ENCODE measurements at places on chromosomes 5 and 9.

GRCh38 chr9:137318602-137319001, 16.5 kb upstream of the NRARP start:
- DNase-seq = no peak

- DNase-seq = no peak
These were observed 16.7 kb upstream of the IQGAP2 start for GRCh38 chr5:76386360-76386759.

DNA sequence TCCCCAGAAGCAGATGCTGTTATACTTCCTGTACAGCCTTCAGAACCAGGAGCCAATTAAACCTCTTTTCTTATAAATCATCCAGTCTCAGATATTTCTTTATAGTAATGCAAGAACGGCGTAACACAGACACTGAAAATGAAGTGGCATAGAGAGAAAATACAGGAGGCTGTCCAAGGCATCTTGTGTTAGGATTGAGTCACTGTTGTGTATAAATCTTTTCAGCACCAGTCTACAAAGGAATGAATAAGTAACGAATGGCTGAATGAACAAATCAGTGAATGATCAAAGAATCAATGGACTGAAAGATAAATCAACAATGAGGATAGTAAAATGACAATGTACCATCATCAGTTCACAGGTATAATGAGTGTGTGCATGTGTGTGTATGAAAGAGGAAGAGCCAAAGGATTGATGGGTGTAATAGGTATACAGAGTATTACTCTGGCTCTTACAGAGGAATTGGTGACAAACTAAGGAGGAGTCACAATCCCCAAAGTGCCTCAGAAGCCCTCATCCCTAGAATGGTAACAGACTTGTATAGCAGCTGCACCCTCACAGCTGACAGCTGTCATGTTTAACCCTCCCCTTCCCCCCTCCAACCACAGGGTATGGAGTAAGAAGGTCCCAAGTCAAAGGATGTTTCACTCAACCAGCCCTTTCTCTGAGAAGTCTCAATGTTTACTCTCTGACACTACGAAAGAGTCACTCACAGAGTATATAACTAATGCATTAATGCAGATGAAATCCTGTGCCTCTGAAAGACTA, 29.8 kb upstream of the MIER3 start:
- DNase-seq = no peak

GRCh38 chr9:88813638-88814209, 177.5 kb upstream of the S1PR3 start:
- no peak for DNase-seq

DNA sequence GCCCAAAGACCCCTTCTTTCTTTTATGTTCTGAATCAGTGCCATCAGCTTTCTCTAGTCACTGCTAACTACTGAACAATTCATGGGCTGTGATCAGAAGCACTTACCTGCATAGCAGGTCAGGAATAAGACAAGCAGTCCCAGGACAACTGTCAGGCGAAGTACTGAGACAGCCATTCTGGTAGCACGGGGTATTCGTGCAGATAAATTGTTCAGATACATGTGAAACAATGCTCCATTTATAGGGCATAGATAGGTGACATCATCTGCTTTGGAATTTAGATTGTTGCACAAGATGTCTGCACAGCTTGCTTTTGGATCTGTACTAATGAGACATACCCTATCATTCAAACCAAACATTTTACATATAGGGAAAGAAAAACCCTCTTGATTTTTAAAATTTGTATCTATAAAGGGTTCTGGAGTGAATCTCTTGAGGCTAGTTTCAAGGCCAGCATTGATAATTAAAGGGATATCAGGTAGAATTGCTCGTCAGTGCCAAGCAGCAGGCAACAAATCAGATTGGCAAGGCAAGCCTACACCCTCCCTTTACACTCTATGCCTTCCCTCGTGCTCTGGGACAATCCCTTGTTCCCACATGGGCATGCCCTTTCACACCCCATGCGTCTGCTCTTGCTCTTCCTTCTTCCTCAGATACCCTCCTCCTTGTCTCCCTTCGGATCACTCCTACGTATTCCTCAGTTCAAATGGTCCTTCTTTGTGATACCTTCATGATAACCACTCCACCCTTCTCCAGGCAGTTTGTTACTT, at the start of gene C5orf46:
C5orf46 (minus strand) TSS at position 213 of the 770 bp plus-strand sequence; CDS start at position 176, 37 bp downstream.
- DNase-seq = no peak

DNA sequence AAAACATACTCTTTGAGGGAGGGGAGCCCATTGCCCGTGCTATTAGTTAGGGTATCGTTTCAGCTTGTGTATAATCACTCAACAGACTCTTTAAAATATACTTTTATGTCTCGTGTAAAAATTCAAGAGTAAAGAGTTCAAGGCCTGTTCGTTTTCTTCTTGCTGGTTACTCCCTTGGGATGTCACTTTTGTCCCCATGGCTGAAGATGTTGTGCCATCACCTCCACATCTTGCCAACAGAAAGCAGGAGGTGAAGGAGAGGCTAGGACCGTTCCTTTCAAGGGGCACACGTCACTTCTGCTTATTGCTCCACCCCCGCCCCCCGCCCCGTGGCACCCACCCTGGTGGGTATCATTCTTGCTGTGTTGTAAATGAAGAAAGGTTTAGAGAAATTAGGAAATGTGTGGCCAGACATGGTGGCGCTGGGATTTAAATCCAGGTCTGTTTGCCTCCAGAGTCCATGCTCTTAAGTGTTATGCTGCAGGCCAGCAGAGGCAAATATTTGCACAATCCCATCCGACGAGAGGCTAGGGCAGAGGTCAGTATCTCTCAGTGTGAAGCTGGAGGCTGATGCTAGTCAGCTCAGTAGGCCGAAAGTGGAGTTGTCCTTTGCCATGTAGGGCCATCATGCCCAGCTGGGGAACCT, 3.0 kb downstream of the MLANA start:
- DNase-seq = no peak

GRCh38 chr5:76225336-76225735, 142.2 kb downstream of the SV2C start:
- DNase-seq = no peak

- no peak for DNase-seq
These were observed 79.4 kb downstream of the AMBP start for GRCh38 chr9:113998525-113999255.

GRCh38 chr5:124596595-124597421, 149.6 kb downstream of the ZNF608 start:
- DNase-seq = no peak

- DNase-seq = no peak
These were observed 561.4 kb downstream of the BNC2 start for GRCh38 chr9:16309082-16309468.

GRCh38 chr9:101528015-101528414, 5.6 kb upstream of the RNF20 start:
- DNase-seq = no peak

- DNase-seq = no peak
These were observed 1307.2 kb downstream of the EFNA5 start for GRCh38 chr5:106363578-106363977.

- no peak for DNase-seq
These were observed 128.1 kb downstream of the GIN1 start for GRCh38 chr5:102991802-102992201.

DNA sequence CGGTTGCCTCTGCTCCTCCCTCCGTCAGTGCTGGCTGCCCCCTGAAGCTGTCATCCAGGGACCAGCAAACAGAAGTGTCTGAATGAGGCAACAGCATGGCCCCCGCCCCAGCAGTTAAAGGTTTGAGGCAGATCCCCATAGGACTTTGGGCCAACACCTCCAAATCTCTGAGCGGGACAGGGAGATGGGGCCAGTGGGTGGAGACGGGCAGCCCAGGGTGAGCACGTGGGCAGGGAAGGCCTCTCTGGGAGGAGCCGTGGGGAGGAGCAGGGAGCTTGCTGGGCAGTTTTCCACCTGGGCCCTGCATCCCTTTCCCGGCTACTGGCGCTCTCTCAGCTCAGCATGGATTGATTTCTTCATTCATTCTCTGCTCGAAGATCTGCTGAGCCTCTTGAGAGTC, 39.1 kb upstream of the NOTCH1 start:
- no peak for DNase-seq

GRCh38 chr9:101387871-101388506, 3.2 kb upstream of the BAAT start:
- DNase-seq = no peak

- DNase-seq = no peak
These were observed 564.7 kb downstream of the PDE4D start for GRCh38 chr5:59328709-59329296.

GRCh38 chr5:67052034-67052433, 144.6 kb downstream of the CD180 start:
- DNase-seq = no peak

GRCh38 chr5:3517348-3517747, 78.3 kb upstream of the IRX1 start:
- no peak for DNase-seq

GRCh38 chr9:89277454-89277853, 33.5 kb upstream of the CKS2 start:
- DNase-seq = no peak

GRCh38 chr5:52725065-52725746, 62.5 kb upstream of the ITGA1 start:
- peak; percentile 2 for DNase-seq

DNA sequence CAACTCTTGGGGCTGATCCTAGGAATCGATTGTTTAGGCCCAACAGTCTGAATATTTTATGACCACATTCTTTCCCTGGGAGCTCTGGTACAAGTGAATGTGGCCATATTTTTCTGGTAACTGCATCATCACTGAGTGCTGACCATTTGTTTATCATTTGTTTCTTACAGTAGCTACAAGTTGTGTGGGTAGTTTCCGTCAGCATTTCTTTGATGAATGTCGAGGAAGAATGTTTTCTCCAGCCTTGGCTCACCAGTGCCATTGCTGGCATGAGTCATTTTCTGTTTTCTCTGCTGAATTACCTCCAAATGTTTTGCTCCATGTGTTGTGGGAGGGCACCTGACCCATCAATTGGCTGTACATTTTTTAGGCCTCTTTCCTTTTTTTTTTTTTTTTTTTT, 14.1 kb upstream of the CARD19 start:
- DNase-seq = no peak

- no peak for DNase-seq
These were observed 27.0 kb downstream of the C5 start for GRCh38 chr9:121023064-121023463.

- no peak for DNase-seq
These were observed 58.2 kb downstream of the EXOSC2 start for GRCh38 chr9:130751631-130752355.

GRCh38 chr9:113425072-113425471, 14.5 kb downstream of the C9orf43 start:
- no peak for DNase-seq

- no peak for DNase-seq
These were observed 64.3 kb upstream of the SLC25A51 start for GRCh38 chr9:37968228-37968701.

GRCh38 chr9:94721754-94722153, 4.7 kb upstream of the AOPEP start:
- DNase-seq = no peak

DNA sequence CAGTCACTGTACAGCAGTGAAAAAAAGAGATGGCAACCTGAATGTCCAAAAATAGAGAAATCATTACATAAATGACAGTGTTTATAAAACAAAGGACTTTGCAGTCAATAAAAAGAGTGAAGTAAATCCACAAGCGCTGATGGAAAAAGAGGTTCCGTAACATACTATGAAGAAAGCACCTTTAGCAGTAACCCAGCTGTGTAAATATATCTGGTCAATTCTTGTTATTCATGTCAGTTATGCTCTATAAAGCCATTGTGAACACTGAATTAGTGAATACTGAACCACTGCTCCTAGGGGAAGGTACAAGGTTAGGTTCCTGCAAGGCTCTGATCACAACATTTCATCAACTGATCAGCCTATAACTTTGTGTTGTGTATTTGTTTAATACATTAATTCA, 39.5 kb downstream of the CCNJL start:
- DNase-seq = no peak

GRCh38 chr9:33787839-33788238, 7.5 kb upstream of the PRSS3 start:
- no peak for DNase-seq

- DNase-seq = no peak
These were observed 56.6 kb downstream of the SMIM23 start for GRCh38 chr5:171841984-171842776.

- no peak for DNase-seq
These were observed 7.4 kb downstream of the ADAM19 start for GRCh38 chr5:157568222-157568621.

GRCh38 chr5:68222824-68223354, 7.3 kb downstream of the PIK3R1 start:
- DNase-seq = no peak

GRCh38 chr5:113047234-113047633, 70.6 kb downstream of the DCP2 start:
- DNase-seq = no peak

GRCh38 chr5:173498286-173498685, 118.2 kb downstream of the BOD1 start:
- no peak for DNase-seq

GRCh38 chr5:156359476-156359875, 32.5 kb downstream of the SGCD start:
- no peak for DNase-seq

DNA sequence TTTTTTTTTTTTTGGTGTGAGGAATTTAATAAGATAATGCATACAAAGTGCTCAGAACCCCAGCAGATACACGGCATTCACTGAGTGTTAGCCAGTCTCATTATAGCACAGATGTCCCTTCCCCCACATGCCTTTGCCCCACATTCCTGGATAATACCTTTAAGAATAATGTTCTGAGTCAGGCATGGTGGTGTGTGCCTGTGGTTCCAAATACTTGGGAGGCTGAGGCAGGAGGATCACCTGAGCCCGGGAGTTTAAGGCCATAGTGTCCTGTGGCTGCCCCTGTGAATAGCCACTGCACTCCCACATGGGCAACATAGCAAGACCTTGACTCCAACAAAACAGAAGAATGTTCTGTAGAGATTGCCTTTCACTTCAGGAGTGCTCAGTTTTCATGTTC, 24.2 kb upstream of the ANKRD18A start:
- DNase-seq = no peak

DNA sequence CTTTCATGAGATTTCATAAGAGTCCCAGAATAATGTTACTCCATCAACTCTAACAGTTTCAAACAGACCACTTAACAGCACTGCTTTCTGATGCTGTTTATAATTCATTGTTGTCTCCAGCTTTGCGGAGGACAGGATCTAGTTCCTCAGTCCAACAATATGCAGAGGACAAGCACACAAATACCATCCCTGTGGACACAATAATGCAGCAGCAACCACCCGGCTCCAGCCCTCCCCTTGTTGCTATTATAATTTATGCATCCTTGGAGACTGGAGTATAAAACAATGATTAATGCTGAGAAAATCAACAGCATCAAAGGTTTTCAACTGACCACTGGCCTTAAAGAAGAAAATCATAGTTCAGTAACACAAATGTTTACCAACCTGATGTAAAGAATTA, 108.3 kb downstream of the DENND1A start:
- DNase-seq = no peak

DNA sequence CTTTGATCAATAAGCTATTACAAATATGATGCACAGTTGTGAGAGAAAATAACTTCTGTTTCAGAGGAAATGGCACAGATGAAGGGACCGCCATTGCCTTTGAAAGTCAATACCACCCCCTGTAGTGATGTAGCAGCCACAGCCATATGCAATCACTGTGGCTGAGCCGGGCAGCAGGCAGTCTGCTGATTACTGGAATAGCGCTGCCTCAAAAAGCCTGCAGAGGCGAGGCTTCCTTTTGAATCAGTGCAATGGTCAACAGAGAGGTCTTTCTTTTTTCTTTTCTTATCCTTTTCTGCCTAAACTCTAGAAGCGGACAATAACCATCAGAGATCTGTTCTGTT, 265.1 kb upstream of the TAS2R1 start:
- no peak for DNase-seq

GRCh38 chr5:128243958-128244582, 160.5 kb downstream of the SLC12A2 start:
- no peak for DNase-seq

Data from activated CD4-positive, CD25-positive, alpha-beta regulatory T cell (primary cell).